ENCODE measurements at places on chromosomes 16 and 17. TPM values are rescaled to one million over a fixed set of nuclear protein-coding genes. Genes with fewer than 3 reads are reported as not detected.

- DNase-seq, result no peak
Measured at GRCh38 chr17:50423553-50424159, 2.4 kb upstream of the ACSF2 start.

DNA sequence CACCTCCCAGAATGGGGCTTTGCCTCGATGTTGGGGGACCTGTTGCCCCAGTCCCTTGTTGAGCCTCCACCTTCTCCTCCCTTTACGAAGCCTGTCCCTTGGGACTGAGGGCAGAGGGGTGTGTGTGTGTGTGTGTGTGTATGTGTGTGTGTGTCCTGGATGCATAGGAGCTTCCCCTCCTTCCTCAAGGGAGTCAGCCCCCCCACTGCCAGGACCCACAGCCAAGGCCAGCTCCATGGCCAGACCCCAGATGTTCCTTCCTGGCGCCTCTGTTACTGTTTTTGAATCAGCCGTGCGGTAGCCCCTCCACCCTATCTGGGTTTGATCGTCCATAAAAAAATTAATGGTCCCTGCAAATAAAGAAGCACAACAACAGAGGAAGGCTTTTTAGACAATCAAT lies 17.7 kb upstream of the DOK4 start:
- no peak for DNase-seq

CACNG3 gene
- not detected for total RNA-seq

IL17C gene
- total RNA-seq, result not detected

CDT1 gene
- total RNA-seq, result 124 TPM

GRCh38 chr17:351875-352420 lies 659 bp downstream of the RPH3AL start:
- DNase-seq, result no peak

GCGR gene
- not detected for total RNA-seq

DNA sequence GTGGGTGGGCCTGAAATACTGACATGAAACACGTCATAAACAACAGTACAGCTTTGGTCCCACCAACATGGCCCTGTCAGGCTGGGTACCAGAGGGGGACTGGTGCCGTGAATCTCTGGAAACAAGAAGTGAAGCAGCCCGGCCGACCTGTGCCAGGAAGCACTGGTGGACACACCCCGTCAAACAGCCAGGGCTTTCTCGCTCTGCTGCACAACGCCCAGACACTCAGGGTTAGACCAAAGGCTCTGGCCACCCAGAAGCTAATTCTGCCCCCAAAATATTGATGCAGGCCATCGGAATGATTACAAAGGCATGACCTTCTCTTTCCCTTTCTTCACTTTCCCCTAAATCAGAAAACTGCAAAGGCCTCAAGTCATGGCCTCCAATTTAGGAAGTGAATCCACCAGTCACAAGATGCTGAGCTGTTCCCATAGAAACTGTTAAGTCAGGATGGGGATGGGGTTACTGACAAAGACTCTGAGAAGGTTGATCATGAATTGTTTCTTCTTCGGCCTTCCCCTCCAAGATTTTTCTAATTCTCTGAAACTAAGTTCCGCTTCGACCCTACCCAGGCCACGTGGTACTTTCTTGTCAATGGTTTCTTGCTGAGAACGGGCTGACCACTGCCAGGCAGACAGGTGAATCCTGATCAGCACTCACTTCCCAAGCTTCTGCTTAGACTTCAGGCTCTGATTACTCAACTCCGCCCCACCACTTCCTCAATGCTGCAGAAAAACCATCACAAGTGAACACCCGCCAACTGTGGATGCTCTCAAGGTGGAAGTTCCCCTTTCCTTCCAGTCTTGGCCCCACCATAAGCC lies 6.7 kb downstream of the PITPNA start:
- DNase-seq, result no peak

- no peak for DNase-seq
Measured at GRCh38 chr17:82445542-82445941, 5.0 kb downstream of the CYBC1 start.

PPL gene
- 0.09 TPM for total RNA-seq

DNA sequence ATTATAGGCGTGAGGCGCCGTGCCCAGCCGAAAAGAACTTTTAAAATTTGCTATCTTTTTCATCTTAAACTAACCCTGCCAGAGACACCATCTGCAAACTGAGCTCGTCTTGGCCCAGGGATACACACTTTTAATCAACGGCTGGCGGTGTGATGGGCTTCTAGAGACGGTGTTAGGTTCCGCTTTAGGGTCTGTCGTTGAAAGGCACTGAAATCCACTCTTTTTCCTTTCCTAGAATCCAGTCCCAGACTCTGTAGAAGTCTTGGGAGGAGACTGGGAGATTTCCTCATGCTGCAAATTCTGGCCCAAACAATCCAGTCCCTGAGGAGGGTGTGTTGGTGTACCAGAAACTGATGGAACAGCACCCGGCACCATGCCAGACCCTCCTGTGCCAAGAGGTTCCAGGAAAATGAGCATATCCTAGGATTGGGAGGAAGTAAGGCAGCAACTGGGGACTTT lies 52.0 kb upstream of the TEX2 start:
- DNase-seq, result no peak

- no peak for DNase-seq
Measured at GRCh38 chr17:45371414-45372324, 54.8 kb upstream of the MAP3K14 start.

SERPINF2 gene
- 0.19 TPM for total RNA-seq

- DNase-seq, result no peak
Measured at GRCh38 chr17:5446786-5447185, 7.8 kb upstream of the C1QBP start.

DYNLRB2 gene
- not detected for total RNA-seq

- DNase-seq, result no peak
Measured at GRCh38 chr16:89202422-89203215, 2.3 kb upstream of the SLC22A31 start.

DNA sequence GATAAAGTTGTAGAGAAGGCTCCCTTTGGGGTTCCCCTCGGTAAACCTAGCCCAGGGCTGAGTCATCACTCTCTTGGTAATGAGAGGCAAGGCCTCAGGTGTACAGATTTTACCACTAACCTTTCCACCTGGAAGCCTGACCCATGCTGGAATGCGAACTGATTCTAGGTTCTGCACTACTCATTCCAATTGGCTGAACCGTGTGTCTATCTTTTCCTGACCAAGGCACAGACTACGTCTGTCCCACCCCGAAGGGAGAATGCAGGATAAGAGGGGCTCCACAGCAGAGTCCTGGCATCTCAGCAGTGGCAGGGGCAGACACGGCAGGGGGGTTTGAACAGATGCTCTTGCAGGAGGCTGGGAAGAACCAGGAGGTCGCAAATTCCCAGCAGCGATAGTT lies 65.4 kb upstream of the B4GALNT2 start:
- no peak for DNase-seq

NACA2 gene
- not detected for total RNA-seq

DNA sequence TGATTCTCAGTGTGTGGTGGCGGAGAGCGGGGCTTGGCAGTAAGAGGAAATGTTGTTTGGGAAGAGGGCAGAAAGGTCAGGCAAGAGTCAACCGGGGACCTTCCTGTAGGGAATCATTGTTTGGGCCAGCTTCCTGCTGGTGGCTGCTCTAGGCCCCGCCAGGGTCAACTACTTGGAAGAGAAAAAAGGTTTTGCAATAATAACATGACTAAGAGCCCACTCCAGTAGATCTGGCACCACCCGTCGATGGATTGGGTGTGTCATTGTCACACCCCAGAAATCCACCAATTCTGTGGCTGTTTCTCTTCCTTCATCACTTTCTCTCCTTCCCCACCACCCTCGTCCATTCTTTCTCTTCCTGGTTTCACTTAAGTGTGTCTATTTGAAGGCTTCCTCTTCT lies 4.2 kb upstream of the KRT24 start:
- no peak for DNase-seq

NOXO1 gene
- total RNA-seq, result not detected

- no peak for DNase-seq
Measured at GRCh38 chr16:4800290-4801041, 2.0 kb downstream of the ROGDI start.
